ENCODE measurements at places on chromosomes 16 and 17.

DNA sequence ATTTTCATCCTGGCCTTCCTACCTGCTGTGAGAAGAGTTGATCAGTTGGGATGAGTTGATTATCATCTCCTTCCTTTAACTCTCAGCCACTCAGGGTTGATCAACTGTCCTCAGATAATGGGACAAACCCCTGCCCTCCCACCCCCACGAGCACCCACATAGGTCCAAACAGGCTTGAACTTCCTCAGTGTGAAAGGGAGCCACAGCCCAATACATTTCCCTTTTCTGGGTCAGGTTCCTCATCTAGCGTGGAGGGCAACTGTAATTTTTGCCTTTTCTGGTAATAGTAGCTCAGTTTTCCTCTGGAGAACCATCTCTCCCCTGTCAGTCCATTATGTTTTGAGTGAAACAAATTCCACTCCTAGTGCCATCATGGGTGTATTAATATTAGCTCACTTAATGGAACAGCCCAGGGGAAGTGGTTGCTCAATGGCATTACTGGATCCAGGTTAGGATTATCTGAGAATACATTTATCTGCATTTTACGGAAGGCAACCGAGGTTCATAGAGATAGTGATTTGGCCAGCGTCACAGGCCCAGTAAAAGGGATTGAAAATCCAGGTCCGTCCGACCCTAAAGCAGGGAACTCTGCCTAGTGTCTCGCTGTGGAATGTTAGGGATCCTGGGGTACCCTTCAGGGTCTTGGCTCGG is 476 bp upstream of the LPCAT2 start:
- DNase-seq: no peak

DNA sequence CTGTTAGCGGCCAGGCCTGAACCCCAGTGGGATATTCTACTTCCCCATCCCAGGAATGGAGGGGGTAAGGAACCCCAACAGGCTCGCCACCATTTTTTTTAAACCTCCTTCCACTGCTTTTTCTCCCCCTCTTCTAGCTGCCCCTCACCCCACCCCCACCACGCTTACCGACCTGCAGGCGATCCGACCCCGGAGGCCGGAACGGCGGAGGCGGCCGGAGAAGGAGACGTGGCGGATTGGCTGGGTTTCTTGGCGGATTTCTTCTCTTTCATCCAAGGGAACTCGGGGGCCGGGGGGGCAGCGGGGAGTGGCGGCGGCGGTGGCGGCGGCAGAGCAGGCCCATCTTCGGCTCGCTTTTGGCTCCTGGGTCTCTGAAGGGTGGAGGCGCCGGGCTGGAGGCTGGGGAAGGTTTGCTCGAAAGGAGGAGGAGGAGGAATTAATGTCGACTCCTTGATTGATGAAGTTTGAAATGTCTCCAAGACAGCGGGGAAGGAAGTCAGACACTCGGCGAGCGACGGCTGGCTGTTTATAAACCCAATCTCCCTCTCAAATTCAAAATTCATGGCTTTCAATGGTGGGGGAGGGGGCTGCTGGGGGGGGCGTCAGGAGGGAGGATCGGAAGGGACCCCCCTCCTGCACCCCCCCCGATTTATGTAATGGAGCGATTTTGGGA is 424 bp downstream of the HOXB2 start:
- DNase-seq: peak; percentile 61

GRCh38 chr17:32664936-32665583 is 178.3 kb downstream of the CDK5R1 start:
- no peak for DNase-seq

DNA sequence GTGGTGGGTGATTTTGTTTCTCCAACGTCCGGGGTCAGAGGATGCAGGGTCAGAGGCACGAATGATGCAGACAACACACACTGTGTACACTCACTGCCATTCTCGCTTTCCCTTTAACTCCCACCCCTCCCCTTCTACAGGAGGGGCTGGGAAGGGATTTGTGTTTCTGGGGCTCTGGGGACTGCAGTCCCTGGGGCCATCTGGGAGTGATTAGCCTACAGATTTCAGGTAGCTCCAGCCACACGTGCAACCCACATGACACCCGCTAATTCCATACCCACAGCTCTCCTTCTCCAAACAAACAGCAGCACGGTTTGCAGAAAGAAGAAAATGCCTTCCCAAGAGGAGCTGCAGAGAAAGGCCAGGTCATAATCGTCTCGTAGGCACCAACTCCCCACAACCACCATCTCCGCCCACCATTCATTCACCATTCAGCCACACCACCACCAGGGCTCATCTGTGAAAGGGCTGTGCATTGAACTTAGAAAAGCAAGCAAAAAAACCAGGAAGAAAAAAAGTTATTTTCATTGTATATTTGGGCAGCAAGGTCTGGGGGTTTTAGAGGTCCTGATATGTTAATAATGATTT is 9.4 kb upstream of the SOX9 start:
- no peak for DNase-seq

DNA sequence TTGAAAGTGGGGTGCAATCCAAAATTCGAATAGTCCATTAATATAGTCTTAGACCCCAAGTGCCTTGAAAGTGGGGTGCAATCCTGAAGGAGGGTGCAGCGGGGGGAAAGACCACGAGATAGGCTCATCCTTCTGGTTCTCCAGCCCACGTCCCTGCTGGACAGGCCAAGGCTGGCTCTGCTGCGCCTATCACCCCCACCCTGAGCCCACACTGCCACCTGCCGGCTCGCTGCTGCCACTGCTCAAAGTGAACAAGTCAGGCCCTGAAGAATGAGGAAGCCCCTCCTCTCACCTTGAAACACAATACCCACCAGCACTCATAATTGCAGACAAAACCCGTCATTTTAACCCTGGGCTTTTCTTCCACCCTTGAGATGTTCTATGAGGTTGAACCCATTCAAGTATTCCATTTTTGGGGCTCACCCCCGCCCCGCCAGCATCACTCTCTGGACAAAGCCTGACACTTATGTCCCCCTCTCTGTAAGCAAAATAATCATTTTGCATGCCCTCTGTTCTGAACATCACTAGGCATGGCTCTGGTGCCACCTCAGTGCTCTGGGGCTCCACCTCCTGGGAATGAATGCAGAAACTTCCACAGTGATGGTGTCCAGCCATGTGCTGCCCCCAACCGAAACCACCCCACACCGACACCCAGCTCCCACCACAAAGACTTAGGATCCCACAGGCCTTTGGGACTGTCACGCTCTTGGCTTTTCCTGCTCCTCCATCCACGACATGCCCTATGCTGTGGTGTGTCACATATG is 56.8 kb downstream of the BEAN1 start:
- peak; percentile 84 for DNase-seq

GRCh38 chr17:11853321-11854151 is 143.7 kb downstream of the ZNF18 start:
- no peak for DNase-seq

- DNase-seq: peak; percentile 59
Observed at GRCh38 chr17:66310528-66311148, 8.2 kb downstream of the PRKCA start.

- peak; percentile 70 for DNase-seq
Observed at GRCh38 chr17:68356520-68356919, 65.2 kb downstream of the ARSG start.

DNA sequence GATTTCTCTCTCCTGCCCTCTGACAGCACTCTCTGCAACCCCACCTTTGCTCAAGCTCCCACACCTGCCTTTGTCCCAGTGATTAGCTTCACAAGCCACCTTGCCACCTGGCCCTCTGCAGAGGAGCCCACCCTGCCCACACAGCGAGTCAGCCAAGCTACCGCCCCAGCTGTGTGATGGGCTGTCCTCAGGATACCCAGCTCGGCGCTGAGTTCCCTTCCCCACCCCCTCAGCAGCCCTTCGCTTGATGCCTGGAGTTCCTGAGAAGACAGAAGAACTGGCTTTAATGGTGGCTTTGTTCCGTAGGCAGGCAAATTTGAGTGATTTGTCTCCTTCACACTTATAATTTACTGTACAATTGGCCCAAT is 266.4 kb downstream of the CBLN1 start:
- no peak for DNase-seq

DNA sequence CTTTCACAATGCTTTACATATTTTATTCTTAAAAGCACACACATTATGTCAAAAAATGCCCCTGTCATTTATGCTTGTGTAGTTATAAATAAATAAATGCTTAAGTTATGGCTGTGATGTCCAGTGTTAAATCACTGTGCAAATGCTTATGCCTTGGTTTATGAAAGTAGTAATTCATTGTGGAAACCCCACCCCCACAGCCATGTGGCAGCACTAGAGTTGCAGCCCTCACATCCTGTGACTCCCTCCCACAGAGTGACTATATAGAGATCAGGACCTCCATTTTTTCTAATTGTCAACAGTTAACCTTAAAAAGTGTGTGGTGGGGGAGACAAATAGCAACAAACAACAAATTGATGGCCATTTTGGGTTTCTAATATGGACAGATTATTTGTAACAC is 2.4 kb downstream of the SKAP1 start:
- DNase-seq: peak; percentile 84

DNA sequence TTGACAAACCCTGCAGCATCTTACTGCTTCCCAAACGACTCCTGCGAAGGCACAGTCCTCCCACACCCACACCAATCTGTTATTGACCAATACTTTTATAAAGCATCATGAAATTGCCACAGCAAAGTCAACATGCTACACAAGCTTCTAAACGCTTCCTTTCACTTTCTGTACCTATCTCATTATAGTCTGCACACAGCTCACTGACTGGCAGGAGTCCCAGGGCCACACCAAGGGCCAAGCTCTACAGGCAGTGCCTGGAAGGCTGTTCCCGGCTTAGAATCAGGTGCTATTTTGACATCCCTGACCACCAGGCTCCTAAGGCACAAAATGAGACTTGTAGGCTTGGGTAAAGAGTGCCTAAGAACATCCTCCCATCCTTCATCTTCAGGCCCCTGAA is 39.5 kb downstream of the USP7 start:
- DNase-seq: no peak

DNA sequence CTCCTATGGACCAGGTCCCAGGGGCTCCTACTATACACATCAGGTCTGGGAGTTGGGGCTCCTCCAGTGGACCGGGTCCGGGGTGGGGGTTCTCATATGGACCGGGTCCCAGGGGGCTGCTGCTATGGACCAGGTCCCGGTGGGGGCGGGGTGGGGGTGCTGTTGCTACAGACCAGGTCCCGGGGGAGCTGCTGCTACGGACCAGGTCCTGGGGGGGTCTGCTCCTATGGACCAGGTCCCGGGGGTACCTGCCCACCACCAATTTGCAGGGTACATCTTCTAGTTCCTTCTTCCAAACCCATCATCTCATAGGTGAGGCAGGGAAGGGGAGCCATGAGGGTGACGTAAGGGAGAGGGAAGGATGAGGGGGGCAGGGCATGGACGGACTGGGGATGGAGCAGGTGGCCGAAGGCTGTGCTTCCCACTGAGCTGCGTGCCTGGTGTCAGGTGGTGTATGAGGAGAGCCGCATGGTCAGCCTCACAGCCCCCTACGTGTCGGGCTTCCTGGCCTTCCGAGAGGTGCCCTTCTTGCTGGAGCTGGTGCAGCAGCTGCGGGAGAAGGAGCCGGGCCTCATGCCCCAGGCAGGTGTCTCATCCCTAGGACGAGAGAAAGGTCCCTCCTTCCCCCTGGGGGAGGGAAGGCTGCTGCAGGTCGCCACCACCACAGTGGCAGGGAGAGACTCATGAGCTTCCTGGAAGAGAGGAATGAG is 6.6 kb downstream of the ENDOV start:
- DNase-seq: no peak

GRCh38 chr17:309361-309888 is 43.2 kb downstream of the RPH3AL start:
- DNase-seq: peak; percentile 26

DNA sequence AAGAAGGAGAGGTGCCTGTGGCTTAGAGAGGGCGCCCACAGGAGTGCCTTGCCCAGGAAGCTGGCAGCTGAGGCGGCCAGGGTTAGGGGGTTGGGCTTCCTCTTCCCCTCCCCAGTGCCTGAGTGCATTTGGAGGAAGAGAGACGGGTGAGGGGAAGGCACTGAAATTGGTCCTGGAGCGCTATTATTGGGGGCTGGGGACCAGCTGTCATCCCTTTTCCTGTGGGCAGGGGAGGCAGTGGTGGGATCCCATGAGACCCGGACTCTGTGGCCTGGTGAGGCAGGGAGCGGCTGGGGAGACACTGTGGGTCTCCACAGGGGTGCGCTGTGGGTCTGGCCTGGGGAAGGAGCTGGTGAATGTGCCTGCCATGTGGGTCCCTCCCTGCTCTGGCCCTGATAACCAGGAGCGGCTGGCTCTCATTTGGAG is 259.7 kb downstream of the SEC14L1 start:
- peak; percentile 89 for DNase-seq

DNA sequence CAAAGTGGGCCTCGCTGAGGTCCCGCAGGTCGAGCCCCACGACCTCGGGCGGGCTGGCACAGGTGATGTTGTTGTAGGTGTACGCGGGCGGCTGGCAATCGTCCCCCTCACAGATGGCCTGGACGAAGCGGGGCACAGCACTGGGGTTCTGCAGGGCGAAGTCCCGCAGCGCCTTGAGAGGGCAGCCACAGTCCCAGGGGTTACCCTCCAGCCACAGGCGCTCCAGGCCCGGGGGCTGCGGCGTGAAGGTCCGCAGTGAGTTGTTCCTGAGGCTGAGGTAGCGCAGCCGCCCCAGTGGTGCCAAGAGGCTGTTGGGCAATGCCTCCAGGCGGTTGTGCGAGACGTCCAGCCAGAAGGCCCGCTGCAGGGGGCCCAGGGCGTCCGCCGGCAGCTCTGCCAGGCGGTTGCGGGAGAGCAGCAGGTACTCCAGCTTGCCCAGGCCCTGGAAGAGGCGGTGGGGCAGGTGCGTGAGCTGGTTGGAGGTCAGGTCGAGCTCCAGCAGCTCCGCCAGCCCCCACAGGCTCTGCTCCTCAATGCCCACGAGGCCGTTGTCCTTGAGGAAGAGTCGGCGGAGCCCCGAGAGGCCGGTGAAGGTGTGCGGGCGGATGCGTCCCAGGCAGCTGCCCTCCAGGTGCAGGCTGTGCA is 2.8 kb downstream of the IGFALS start:
- DNase-seq: peak; percentile 1

- no peak for DNase-seq
Observed at GRCh38 chr17:55452139-55452790, 30.6 kb upstream of the MMD start.

Data from stimulated activated CD4-positive, alpha-beta T cell treated with anti-CD3 and anti-CD28 coated beads, Interleukin-15, amount 100 ng/mL, for 24 hours (primary cell).